Ureter (tissue), 1 donor: ENCODE measurements at places on chromosomes 4 and X. TPM values are rescaled to one million over a fixed set of nuclear protein-coding genes. Genes with fewer than 3 reads are reported as not detected.

The TCP11X1 gene
- total RNA-seq = not detected

The FAM133A gene
- not detected for total RNA-seq

The SYTL4 gene
- 11.4 TPM for total RNA-seq

The PCDH18 gene
- total RNA-seq = 13.7 TPM

The AWAT2 gene
- not detected for total RNA-seq

The COX7B2 gene
- total RNA-seq = not detected

The DRP2 gene
- total RNA-seq = 2.1 TPM

The CPZ gene
- total RNA-seq = 7.4 TPM
